ENCODE measurements at places on chromosomes 6 and 20.

DNA sequence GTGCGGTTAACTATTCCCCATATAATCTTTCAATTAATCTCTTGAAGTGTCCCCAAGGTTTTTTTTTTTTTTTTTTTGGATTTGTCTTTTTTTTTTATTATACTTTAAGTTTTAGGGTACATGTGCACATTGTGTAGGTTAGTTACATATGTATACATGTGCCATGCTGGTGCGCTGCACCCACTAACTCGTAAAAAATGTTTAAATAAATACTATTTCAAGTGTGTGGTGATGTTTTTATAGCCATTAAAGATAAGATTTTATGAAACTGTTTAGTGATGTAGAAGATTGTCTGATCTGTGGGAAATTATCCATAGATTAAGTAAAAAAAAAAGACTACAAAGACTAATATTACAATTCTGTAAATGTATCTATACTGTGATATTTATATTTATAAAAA, 12.6 kb upstream of the HLA-DQA1 start:
- no peak for DNase-seq

DNA sequence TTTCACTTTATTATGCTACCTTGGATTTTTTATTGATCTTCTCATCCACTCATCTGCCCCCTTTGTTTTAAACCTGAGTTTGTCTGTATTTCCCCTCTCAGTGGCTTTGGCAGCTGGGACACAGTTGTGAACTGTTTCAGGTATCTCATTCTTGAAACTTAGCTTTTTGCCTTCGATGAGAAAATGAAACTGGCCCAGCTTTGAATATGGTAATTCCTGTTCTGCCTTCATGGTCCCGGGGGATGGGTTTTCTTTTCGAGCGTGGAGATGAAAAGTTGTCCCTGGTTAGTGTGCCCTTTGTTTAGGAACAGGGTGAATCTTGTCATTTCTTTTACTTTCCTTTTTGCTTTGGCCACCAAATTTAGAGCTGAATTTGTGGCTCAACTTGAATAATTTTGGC, 25.6 kb downstream of the DHX35 start:
- no peak for DNase-seq

GRCh38 chr6:161829291-161829729, 555.4 kb upstream of the AGPAT4 start:
- DNase-seq: no peak

GRCh38 chr6:56450376-56450775, 192.3 kb downstream of the DST start:
- DNase-seq: no peak

DNA sequence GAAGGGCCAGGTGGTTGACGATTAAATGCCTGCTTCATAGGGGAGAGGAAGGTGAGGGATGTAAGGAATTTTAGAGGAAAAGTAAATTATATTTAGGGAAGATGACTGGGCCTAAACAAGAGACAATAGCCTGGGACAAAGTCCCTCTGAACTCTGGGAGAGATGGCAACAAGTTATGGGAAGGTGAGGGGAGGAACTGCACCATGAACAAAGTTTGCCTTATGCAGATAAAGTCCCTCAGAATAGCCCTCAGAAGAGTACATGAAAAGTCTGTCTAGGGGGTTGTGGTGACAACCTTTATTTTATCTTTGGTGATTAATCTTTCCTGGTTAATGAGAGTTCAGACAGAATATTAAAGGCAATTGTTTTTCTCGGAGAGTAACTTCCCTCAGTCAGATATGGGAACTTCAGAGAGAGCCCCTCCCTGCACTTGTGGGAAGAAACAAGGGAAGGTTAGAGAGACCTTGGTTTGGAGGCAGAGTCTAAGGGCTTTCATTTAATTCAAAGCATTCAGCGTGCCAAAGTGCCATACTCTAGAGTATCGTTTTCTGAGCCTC, 27.1 kb upstream of the FAM217A start:
- no peak for DNase-seq

DNA sequence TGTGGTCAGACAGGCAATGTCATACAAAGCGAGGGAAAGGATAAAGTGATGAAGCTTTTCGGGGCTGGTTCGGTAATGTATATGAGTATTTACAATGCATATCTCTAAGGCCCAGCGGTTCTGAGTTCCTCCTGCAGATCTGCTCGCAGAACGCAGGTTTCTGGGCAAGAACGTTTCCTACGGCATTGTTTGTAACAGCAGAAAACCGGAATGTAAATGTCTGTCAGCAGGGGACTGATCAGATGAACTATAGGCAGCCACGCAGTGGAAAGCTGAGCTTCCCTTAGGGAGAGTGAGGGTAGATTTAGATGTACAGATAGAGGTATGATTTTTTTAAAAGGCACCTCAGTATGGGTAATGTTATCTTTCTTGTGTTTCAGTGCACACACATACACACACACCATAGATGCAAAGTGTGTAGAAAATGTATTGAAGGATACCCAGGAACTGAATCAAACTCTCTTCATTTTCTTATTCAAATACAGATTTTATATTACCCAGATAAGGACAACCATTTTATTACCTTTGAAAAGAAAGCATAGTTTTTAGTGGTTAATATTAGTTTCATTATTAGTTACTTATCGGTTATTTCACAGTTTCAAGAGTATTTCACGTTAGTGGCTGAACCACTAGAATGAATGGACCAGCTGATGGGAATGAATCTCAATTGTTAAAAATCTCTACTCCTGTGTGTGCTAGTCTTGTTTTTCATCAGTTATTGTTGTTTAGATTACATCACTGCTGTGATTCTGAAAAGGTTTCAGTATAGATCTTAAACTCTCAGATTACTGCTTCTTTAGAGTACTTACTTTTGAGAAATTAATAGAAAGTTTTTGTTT, 56.2 kb downstream of the SNX9 start:
- DNase-seq: no peak

DNA sequence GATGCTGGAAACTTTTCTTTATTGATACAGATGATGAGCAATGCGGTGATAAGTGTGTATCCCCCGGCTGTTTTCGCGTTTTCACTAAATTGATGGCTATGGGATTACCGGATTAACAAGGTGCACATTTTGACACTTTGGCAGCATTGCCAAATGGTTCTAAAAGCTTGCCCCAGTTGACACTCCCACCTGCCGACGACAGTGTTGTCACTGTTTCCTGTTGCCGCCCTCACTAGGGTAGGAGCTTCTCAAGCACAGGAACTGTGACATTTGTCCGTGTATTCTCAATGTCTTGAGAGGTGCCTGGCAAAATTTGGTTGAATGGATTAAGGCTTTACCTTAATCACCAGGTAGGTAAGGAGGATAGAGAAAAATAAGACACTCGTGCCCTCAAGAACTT, 9.8 kb upstream of the MAPK13 start:
- DNase-seq: no peak

- DNase-seq: no peak
Observed at GRCh38 chr6:166977621-166978525, 21.3 kb upstream of the CEP43 start.

- peak; percentile 80 for DNase-seq
Observed at GRCh38 chr20:4666001-4666479, 55.7 kb upstream of the PRND start.

GRCh38 chr20:36591854-36592641, 13.5 kb upstream of the RAB5IF start:
- DNase-seq: peak; percentile 47

DNA sequence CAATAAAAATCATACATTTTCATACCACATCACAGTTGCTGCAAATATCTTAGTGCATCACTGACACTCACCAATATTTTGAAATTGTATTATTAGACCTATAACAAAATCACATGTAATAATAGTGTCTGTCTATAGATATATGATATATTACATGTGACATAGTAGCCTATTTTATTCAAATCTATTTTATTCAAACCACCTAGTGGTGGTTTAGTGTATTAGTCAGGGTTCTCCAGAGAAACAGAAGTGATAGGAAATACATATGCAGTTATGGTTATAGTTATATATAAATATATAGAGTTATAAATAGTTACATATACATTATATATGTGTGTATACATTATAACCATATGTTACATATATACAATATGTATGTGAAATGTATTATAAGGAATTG, 366.5 kb upstream of the ARID1B start:
- DNase-seq: no peak

GRCh38 chr20:11457488-11457887, 460.2 kb upstream of the BTBD3 start:
- DNase-seq: peak; percentile 47

- no peak for DNase-seq
Observed at GRCh38 chr6:105594821-105595220, 191.9 kb upstream of the PREP start.

- DNase-seq: no peak
Observed at GRCh38 chr6:145340256-145340655, 395.1 kb downstream of the EPM2A start.

- no peak for DNase-seq
Observed at GRCh38 chr20:39129523-39129922, 167.4 kb downstream of the DHX35 start.
